Activated gamma-delta T cell treated with Interleukin-2 at 50 U/mL for 16 hours (primary cell): ENCODE measurements at places on chromosomes 2 and 18.

DNA sequence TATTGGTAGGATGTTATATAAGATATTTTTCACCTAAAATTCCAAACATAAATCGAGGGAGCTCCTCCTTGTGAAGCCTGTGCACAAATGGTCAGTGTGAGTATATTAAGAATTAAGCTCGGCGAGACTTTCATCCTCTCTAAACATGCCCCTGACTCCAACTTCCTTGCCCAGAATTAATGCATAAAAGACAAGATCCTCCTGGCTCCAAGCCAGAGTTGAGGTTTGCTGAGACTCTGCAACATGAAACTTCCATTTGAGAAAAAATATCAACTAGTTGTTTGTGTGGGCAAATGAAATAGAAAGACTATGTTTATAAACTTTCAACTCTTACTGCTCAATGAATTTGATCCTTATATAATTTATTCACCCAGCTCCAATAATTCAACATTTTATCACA is 68.1 kb downstream of the CCDC178 start:
- DNase-seq: no peak

DNA sequence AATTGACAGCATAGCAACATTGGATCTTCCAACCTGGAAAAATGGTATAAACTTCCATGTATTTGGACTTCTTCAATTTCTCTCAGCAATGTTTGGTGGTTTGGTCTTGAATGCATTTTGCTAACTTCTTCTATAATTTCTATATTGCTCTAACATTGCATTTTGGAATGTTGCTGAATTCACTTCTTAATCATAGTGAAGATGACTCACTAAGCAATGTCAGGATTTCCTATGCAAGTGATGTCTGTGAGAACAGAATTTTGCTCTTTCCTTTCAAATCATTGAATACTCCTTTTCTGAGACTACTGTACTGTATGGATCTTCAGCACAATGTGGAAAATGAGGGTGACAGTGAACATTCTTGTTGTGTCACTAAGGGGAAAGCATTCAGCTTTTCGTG is 28.9 kb upstream of the CDH19 start:
- no peak for DNase-seq

DNA sequence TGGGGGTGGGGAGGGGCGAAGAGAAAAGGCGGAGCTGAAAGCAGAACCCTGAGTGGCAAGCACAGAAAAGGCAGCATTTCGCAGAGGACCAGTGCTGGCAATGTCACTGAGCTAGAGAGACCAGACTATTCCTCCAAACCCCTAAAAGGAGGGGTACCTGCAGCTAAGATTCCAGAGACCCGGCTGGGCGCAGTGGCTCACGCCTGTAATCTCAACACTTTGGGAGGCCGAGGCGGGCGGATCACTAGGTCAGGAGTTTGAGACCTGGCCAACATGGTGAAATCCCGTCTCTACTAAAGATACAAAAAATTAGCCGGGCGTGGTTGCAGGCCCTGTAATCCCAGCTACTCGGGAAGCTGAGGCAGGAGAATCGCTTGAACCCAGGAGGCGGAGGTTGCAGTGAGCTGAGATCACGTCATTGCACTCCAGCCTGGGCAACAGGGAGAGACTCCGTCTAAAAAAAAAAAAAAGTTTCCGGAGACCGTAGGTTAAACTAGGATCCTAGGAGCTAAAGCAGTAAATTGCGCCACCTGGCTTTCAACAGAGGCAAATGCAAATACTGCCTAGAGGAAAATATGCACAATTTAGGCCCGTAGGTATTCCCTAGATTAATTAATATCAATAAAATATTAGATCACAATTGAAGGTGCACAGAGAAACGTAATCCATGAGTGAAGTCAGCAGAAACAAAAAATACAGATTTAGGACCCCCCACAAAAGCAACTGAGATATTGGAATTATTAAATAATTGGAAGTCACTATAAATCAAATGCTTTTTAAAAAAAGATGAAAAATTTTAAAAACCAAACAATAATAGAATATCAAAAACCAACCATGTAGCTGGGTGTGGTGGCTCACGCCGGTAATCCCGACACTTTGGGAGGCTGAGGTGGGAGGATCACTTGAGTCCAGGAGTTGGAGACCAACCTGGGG is 4.9 kb downstream of the UCN start:
- DNase-seq: peak; percentile 18

DNA sequence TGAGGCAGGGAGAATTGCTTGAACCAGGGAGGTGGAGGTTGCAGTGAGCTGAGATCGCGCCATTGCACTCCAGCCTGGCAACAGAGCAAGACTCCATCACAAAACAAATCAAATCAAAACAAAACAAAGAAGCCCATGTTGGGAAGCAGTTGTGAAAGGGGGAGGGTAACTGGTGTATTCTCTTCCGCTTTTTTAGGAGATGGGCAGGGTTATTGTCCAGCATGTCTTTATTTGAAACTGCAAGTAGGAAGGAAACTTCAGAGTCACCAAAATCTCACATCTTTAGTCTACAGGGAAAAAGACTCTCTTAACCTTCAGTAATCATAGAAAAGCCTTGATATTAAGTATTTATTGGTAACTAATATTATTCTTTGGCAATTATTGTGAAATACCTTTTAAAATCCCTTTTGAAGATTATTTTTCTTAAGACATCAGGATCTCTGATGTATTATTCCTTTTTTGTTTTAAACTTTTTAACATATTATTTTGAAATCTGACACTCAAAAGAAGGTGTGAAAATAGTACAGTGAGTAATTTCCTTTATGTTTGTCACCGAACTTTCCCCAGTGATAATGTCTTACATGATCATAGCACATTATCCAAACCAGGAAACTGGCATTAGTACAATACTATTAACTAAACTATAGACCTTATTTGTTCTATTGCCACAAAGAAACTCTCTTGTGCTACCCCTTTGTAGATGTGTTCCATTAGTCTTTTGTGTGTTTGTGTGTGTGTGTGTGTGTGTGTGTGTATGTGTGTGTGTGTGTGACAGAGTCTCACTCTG is 84.3 kb upstream of the LTBP1 start:
- DNase-seq: no peak

GRCh38 chr18:29465526-29465925 is 1288.6 kb upstream of the CDH2 start:
- DNase-seq: no peak

GRCh38 chr2:136223274-136223673 is 105.3 kb upstream of the CXCR4 start:
- no peak for DNase-seq
